AG08396 (cell line): ENCODE measurements at places on chromosomes 7 and 10.
A peak's percentile ranks its signal among the peaks of the same experiment; 100 is the strongest.

DNA sequence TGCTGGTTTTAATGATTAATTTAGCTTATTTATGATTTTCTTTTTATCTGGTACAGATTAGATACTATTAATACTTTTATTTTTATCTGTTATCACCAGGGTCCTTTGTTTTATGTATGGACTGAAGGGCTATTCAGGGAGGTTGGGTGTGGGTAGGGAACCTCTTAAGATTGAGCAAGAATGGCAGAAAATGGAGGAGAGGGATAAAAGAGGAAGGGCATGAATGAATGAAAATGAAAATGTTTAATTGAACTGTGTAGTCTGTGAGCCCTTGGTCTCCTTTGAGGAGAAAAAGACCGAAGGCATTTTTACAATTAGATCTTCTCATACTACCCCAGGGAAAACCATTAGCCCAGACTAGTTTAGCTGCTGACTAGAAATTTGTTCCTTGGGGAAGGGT, 93.1 kb downstream of the CDK14 start:
- DNase-seq, result no peak

GRCh38 chr7:23472956-23473843, 2.9 kb upstream of the IGF2BP3 start:
- no peak for DNase-seq

DNA sequence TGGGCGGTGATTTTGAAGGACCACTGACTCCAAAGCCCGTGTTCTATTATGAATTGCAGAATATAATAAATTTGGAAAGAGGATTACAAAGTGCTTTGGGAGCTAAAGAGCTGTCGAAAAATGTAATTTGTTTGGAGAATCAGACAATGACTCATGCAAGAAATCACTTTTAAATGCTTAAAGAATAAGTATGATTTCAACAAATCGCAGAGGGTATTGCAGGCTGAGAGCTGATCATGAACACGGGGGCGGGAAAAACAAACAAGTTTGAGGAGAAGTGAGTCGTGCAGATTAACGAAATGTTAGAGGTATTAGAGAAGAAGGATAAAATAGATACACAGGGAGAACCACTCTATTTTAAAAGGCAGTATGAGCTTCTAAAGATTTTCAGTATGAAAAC, 4.9 kb upstream of the HACD1 start:
- DNase-seq, result peak; percentile 28

DNA sequence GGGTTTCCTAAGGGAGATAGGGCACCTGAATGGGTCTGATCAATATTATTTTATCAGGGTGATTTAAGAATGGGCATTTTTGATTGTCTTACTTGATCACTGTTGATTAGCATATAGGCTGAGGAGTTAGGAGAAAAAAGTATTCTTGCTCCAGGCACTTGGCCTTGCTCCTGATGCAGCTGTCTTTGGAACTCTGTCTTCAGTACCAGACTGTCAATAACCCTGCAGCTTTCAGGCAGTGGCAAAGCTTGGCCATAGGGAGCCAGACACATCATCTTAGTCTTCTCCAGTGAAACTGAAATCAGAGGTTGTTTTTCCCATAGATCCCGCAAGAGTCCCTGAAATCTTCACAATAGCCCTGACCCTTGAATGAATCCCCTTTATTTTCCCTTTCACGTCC, 47.2 kb downstream of the EXOC4 start:
- DNase-seq, result no peak

DNA sequence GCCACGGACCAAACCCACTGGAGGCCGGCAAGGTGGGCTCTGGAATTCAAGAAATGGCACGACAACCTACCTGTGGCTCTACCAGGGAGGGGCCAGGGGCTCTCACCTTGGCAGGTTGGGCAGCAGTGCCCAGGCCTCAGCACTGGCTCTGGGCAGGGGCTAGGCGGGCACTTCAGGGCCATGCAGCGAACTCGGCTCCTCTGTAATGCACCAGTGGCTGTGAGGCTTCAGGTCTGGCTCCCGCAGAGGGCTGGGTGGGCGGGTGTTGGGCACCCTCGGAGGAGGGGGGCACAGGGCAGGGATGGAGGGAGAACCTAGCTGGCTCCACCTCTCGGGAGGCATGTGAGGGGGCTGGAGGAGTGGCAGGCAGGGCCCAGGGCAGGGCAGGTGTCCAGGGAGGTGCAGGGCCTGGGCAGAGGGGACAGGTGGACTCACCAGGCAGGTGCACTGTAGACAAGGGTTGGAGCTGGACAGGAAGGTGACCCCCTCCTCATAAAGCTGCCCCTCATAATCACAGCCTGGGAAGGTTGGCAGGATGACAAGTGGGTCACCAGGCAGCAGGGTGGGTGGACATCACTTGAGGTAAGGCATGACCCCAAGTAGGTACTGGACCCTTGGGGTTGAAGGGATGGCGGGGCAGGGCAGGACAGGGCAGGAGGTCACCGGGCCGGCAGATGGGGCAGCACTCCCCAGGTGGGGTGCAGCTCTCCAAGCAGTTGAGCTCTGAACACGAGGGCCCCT, 6.7 kb downstream of the KCP start:
- DNase-seq, result no peak

DNA sequence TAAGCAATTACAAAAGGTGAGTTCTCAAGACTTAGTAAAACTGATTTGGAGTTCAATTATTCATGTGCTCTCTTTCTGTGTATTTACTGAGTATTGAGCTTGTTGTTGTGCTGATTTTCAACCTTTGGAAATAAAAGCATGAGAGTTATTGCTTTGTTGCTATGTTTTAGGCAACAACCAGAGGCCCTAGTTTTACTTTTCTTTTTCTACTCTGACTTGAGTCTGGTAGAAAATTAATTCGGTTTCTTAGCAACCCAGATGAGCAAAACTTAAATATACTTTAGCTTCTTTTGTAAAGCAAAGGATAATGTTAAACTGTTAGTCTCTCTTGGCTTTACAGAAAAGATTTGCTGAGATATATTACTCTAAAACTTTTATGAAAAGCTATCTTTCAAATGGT, 66.4 kb upstream of the SCIN start:
- DNase-seq, result no peak

DNA sequence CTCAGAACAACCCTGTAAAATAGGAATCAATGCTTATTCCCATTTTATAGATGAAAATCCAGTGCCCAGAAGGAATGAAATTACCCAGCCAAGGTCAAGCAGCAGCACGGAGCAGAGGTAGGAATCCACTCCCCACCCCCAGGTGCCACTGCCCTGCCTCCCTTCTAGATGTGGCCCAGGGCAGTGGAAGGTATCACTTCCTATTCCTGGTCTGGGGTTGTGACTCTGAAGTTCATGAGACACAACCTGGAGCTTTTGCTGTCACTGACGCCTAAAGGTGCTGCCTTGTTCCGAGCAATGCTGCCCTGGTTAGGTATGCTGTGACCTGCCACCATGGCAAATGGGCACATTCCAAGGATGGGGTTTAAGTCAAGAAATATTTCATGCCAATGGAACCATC, 53.6 kb downstream of the PIK3AP1 start:
- no peak for DNase-seq

DNA sequence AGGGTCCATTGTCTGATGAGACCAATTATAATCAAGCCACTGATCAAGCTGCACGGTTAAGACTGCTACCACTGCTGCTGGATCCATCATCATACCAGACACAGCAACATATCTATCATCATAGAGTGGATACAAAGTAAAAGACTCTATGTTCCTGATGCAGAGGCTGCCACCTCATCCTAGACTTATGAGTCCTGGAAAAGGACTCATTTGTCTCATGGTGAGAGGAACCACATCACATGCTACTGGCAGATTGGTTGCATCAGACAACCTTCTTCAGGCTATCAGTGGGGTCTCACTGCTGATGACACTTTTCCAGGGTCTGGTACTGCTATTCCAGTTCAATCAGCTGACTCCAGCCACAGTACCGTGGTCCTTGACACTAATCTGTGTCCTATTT, 79.0 kb downstream of the ABI1 start:
- no peak for DNase-seq

- no peak for DNase-seq
Measured at GRCh38 chr7:74287303-74288033, 1.7 kb upstream of the CLIP2 start.

GRCh38 chr10:102859911-102860310, 5.9 kb downstream of the BORCS7 start:
- no peak for DNase-seq

- DNase-seq, result no peak
Measured at GRCh38 chr10:6070660-6071059, 8.5 kb upstream of the IL2RA start.

GRCh38 chr10:12418000-12418399, 68.7 kb downstream of the CAMK1D start:
- no peak for DNase-seq

DNA sequence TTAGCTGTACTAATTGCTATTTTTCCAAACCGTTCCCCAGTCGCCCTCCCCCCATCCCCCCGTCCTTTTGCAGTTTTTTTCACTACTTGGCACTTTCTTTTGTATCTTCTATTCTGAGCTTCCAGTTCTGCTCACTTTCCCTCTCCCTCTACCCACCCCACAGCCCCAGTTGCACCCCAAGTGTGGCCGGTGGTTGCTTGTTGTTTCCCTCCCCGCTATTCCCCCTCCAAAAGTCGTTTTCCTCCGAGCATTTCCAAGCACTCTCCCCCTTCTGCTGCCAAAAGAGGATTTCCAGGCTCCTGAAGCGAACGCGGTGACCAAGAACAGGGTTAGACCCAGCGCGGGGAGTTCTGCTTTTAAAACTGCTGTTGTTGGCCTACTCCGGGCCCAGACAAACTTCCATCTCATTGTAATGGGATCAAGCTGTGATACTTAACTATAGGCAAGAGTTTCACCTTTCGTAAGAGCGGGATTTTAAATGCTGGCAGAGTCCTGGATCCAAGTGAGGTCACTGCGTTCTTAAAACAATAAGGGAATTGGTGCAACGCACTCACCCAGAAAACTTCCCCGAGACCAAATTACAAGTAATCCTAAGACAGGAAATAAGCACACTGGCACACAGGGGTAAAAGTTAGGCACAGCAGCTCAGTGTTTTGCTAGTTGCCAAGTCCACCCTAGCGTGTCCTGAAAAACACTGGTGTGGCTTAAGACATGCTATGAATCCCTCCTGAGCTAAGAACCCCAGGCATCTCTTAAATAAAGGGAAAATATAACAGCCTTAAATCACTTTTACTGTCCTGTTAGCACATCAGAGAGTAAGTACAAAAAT, 1.5 kb upstream of the RGS10 start:
- DNase-seq, result no peak

DNA sequence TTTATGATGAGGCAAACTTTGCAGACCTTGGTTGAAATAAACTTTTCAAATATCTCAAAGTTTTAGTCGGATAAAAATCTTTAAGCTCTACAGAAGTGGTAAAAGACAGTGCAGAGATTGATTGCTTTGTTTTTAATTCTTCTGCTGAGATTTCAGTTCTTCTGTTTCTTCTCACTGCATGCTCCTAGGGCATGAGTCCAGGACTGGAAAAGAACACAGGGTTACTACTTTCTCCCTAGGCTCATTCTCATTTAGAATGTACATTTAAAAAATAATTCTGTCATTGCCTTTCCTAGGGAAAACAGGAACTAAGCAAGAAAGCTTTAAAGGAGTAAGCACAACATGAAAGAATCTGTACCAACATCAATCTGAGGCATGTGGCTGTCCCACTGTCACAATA, 256.7 kb upstream of the DGKB start:
- DNase-seq, result no peak

DNA sequence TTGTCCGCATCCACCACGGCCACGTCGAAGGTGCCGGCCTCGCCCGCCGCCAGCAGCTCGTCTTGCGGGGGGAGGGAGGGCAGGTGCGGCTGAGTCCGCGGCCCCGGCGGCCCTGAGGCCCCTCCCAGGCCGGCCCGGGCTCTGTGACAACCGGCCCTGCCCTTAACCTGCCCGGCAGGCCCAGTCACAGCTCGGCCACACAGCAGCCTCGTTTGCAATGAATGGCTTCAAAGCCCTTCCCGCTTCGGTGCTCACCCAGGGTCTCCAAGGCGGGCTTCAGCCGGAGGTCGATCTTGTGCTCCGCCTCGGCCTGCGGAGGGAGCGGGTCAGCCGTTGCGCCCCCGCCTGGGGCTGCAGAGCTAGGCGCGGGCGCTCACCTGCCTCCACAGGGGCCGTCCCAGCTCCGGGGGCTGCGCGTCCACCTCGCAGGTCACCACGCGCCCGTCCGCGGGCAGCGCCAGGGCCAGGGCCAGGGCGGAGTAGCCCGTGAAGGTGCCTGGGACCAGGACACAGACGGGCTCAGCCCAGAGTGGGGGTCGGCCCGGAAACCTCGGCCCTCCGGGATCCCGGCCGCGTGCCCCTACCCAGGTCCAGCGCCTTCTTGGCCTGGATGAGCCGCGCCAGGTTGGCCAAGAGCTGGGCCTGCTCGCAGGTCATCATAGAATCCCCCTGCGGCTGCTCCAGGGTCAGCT, 928 bp downstream of the COMTD1 start:
- DNase-seq, result no peak

GRCh38 chr7:106279425-106280197, 5.2 kb downstream of the NAMPT start:
- no peak for DNase-seq

DNA sequence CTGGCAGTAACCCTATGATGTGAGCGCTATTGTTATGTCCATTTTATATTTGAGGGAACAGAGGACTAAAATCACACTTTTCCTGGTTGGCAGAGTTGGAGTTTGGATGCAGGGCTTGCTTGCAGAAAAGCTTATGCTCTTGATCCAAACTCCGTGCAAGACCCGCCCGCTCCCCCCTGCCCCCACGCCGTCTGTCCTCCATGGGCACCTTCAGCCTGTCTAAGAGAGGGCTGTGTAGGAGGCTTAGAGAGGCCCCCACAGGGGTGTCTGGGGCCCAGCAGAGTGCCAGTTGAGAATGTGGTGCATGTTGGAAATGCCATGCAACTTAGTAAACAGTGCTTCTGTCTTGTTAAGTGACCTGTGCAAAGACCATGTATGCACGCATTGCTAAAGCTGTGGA, 170.5 kb upstream of the NPY start:
- DNase-seq, result no peak

- DNase-seq, result no peak
Measured at GRCh38 chr7:42012313-42012712, 224.7 kb downstream of the GLI3 start.
